H9 (cell line): ENCODE measurements at places on chromosomes 4 and X. TPM values are rescaled to one million over a fixed set of nuclear protein-coding genes. Genes with fewer than 3 reads are reported as not detected.

The CYSLTR1 gene
- total RNA-seq: not detected in 2 replicates

The MAGEB1 gene
- 0.17 and 0.18 TPM in 2 replicates for total RNA-seq

GRCh38 chrX:45803383-45803921 is 602.8 kb upstream of the DIPK2B start:
- no peak for DNase-seq

DNA sequence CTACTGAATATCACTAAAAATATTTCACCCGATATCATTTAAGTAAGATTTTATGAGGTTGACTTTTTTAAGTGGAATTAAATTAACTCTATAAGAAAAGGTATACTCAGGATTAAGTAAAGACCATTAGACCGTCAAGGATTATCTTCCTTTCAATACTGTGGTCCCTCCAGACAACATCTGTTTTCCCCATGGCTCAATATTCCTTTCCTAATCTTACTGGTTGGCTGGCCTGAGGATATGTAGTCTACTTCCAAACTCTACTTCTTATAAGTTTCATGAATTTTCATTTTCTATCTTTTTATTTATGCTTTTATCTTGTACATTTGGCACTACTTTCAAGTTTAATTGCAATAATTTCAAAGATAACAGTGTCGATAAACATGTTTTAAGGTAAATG is 725.4 kb downstream of the PCDH7 start:
- no peak for DNase-seq

- DNase-seq: no peak
Observed at GRCh38 chr4:19729886-19730651, 521.6 kb upstream of the SLIT2 start.

DNA sequence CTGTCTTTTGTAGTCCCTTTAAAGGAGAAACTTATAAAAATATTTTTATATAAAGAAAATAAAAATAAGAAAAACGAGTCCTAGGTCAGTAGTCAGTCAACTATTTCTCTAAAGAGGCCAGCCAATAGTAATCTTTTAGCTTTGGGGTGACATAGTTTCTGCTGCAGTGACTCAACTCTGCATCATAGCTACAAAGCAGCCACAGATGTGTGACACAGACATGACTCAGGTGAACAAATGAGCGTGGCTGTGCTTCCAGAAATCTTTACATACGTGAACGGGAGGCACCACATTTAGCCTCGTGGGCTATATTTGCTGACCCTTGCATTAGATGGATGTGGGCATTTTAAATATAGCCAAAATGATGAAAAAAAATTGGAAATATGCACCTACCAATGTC is 1862.5 kb upstream of the TENM3 start:
- no peak for DNase-seq

- DNase-seq: no peak
Observed at GRCh38 chr4:898123-898522, 34.0 kb downstream of the GAK start.

GRCh38 chrX:790783-791360 is 160.3 kb downstream of the SHOX start:
- DNase-seq: no peak

GRCh38 chr4:147683717-147684700 is at the start of gene PRMT9:
PRMT9 (minus strand) TSS chr4:147684163; CDS start chr4:147683987, 176 bp downstream.
- peak; percentile 88 for DNase-seq
